NB4 (cell line): ENCODE measurements at places on chromosomes 4 and X.
A peak's percentile ranks its signal among the peaks of the same experiment; 100 is the strongest.

DNA sequence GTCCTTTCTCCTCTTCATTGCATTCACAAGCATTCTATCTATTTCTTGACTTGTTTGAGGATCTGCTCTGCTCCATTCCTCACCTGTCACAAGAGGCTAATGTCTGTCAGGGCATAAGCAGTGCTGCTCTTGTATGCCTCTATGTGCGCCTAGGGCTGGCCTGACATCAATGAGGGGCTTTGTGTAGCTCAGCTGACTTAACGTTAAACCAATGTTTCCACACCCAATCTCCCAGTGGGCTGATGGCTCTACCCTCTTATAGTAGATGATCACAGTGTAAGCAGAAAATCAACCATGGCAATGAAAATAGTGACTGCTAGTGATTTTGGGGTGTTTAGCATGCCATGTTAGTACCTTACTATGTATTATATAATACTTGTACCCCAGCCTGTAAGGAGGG lies 139.0 kb downstream of the UNC5C start:
- DNase-seq = no peak

DNA sequence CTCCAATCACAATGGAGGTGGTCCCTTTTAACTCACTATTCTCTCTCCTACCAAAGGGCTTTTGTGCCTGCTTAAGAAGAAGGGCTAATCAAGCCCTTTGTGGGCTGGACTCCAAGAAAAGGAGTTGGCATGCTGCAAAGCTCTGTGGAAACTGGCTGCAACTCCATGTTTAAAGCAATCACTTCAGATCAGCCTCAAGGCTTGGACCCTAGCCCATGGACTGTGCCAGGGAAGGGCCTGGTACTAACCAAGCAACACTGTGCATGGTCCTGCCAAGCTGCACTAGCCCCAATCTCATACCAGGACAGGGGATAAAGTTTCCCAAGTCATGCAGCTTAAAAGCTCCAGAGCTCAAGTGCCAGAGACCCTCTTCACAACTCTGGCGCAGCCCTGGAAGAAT lies 86.7 kb downstream of the ATP8A1 start:
- DNase-seq = no peak

DNA sequence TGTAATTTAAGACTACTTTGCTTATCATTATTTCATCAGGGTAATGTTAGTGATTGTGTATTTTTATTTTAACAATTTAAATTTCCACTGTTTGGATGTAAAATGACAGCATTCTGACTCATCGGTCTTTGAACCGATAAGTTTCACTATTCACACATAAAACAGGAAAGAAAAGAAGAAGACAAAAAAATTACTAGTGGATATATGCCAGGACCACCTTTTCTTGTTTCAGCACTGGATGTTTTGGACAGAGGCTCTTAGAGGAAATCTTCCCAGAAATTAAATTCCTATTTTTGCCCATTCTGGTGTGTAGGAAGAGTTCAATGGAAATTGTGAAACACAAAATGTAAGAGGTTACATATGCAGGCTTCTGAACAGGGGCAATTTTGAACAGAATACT lies 57.4 kb downstream of the VEGFC start:
- no peak for DNase-seq

- no peak for DNase-seq
Observed at GRCh38 chrX:134670134-134670924, 12.1 kb upstream of the PLAC1 start.

- DNase-seq = no peak
Observed at GRCh38 chr4:41057467-41057866, 156.9 kb downstream of the APBB2 start.

- DNase-seq = no peak
Observed at GRCh38 chr4:98568941-98569663, 89.3 kb downstream of the TSPAN5 start.

- no peak for DNase-seq
Observed at GRCh38 chr4:113978561-113979147, 793 bp downstream of the ARSJ start.

- DNase-seq = no peak
Observed at GRCh38 chrX:725971-726370, 95.4 kb downstream of the SHOX start.

DNA sequence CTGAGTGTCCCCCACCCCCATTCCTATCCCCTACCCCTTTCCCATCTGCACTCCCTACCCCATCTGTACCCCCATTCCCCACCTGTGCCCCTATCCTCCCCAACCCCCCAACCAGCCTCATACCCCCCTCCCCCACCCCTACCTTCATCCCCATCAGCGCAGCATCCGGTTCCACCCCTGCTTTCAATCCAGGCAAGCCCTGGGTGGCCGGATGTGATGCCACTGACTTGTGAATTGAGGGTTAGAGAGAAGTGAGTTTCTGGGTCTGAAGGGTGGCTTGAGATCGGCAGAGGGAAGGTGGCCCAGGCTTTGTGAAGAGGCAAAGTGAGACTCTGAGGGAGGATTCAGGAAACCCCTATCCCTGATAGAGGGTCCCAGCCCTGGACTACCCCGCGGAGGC lies 7.8 kb downstream of the MAGEA4 start:
- no peak for DNase-seq

DNA sequence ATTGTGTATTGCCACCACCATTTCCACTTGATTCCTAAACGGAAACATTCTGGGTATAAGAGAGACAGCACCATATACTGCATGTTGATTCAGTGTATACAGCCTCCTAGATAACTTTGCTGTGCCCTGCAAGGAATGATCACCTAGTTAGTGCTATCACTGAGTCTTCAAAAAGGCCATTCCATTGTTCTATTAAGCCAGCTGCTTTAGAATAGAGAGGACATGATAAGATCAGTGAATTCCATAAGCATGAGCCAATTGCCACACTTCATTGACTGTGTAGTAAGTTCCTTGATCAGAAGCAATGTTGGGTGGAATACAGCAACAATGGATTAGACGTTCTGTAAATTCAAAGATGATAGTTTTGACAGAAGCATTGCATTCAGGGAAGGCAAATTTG lies 1047.3 kb downstream of the PCDH18 start:
- no peak for DNase-seq

GRCh38 chrX:154021131-154021611 lies 1.5 kb upstream of the IRAK1 start:
- peak; percentile 70 for DNase-seq

DNA sequence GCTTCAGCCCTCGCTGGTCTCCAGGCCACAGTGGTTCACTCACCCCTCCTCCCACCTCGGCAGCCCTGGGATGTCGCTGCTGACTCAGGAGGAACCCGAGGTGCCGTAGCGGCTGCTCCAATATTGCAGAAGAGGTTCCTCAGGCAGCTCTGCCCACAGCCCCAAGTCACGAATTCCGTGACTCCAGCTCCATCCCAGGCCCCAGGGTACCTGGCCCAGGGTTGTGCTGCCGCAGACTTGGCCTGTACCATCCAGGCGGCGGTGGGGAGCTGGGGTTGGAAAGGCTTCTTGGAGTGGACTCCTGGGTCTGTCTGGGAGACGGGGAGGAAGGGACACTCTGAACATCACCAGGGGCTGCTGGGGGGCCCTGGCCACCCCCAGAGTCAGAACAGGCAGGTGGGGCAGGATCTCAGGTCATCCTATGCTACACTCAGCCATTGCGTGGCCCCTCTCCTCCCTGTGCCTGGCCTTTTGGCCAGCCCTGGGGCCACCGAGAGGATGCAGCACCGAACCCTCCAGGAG lies 728 bp upstream of the HGFAC start:
- peak; percentile 59 for DNase-seq

GRCh38 chr4:88178626-88179231 lies 20.3 kb upstream of the ABCG2 start:
- DNase-seq = no peak

DNA sequence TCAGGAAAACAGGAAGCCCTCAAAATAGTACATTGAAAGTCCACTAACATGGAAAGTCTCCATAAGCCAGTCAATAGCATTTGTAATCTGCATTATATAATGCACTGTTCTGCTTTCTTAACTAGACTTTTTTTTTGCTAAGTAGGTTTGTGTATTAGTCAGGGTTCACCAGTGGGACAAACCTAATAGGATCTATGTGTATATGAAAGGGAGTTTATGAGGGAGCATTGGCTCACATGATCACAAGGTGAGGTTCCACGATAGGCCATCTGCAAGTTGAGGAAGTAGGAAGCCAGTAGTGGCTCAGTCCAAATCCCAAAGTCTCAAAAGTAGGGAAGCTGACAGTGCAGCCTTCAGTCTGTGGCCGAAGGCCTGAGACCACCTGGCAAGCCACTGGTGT lies 116.0 kb downstream of the MXRA5 start:
- no peak for DNase-seq

DNA sequence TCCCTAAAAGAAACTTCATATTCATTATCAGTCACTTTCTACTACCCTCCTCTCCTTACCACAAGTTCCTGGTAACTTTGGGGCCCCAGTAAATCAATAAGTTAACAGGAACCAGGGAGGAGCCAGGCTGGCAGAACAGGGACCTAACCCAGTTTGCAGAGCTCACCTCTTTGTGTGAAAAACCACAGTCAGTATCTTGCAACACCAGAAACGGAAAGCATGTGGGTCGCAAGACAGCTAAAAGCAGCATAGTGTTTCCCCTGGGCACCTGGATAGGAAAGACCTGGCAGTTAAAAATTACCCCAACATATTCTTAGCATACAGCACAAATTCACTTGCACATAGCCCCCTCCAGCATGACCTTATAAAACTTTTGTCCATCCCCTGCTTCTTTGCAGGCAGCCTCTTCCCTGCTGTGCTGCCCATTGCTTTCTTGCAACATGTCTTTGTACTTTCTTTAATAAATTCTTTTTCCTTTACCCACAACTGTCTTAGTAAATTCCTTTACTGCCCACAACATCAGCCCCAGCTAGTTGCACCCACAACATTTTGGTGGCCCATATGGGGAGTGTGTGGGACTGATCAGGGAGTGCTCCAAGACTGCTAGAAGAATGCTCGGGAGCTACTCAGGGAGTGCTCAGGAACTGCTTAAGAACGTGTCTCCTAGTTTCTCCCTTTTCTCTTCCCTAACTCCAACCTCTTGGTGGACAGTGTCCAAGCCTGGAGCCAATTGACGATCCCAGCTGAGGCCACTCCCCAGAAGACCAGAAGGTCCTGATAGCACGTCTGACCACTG lies 83.4 kb downstream of the MSN start:
- DNase-seq = peak; percentile 97

- DNase-seq = no peak
Observed at GRCh38 chrX:49309401-49309981, 6.0 kb downstream of the GAGE10 start.

- DNase-seq = no peak
Observed at GRCh38 chr4:140004549-140004895, 149.5 kb downstream of the MAML3 start.

- DNase-seq = no peak
Observed at GRCh38 chrX:93932471-93933220, 258.6 kb downstream of the FAM133A start.

- DNase-seq = peak; percentile 71
Observed at GRCh38 chrX:50448565-50448964, 22.1 kb downstream of the DGKK start.

DNA sequence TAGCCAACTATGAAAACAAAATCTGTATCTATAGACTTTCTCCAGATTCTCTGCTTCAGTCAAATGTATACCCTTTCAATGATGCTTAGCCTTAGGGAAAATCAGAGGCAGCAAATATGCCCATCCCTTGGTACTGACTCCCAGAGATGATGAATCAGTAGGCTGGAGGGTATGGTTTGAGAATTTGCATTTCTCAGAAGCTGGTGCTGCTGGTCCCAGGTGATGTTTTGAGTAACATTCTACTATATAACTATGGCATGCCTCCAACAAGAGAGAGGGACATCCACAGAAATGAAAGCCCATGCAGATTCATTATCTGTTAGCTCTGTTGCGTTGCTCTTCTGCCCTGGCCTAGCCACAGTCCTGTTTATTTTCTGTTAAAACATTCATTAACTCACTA lies 13.6 kb downstream of the TNIP3 start:
- no peak for DNase-seq

GRCh38 chr4:184699941-184700340 lies 34.0 kb downstream of the CENPU start:
- DNase-seq = no peak

GRCh38 chr4:73763877-73764276 lies 23.5 kb downstream of the CXCL8 start:
- no peak for DNase-seq

DNA sequence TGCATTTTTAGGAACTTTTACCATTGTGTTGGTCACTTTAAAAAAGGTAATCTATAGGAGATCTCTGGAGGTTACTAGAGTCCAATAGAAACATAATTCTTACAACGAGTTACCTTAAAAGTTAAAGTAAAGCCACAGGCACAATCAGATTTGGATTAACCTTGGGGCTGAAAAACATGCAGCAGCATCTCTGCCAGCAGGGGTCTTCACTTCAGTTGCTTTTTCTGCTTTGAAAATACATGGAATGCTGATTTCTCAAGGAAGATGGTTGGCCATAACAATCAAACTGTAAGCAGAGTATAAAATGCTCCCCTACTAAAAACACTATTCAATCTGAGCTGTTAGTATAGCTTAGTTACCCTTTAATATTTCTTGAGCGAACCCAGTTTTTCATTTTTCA lies 1072.3 kb upstream of the PCDH10 start:
- no peak for DNase-seq

DNA sequence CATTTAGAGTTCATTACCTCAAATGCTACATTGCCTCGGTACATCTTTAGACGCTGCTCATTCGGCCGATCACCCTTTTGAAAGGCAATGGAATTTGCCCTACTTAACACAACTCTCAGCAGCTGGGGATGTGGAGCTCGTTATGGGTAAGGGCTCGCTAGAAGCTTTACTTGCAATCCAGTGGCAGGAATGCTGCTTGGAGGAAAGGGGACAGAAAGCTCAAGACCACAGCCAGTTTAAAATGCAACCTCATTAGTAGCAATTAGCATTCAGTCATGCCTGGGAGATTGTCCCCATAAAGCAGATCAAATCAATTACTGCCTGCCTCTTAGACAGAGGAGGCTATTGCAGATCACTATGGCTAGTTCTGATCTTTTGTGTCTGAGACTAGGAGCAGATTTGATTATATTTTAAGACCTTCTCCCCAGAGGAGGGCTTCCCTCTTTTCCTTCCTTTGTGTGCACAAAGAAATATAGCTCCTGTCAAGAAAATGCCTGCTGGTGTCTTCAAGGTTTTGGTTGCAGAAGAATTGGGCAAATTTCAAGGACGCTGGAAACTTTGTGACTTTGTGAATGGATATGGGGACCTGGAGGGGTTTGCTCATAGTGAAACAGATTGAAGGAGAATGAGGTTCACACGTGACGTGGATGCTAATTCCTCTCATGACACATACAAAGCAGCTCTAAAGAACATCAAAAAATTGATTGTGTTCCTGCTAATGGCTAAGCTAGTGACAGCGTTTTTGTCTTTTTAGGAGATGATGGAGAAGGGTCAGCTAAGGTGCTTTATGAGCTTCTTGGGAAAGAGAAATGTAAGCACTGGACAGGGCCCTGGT lies 237.5 kb upstream of the GLRA2 start:
- no peak for DNase-seq

GRCh38 chr4:145189981-145190380 lies 9.6 kb upstream of the OTUD4 start:
- DNase-seq = no peak

GRCh38 chr4:160848901-160849760 lies 1314.7 kb downstream of the FSTL5 start:
- no peak for DNase-seq

- no peak for DNase-seq
Observed at GRCh38 chr4:77310931-77311330, 153.9 kb downstream of the CCNG2 start.

GRCh38 chr4:124631760-124632159 lies 80.8 kb downstream of the ANKRD50 start:
- DNase-seq = peak; percentile 47
